IPS DF 19.7 (cell line): ENCODE measurements at places on chromosomes 11 and 22.

DNA sequence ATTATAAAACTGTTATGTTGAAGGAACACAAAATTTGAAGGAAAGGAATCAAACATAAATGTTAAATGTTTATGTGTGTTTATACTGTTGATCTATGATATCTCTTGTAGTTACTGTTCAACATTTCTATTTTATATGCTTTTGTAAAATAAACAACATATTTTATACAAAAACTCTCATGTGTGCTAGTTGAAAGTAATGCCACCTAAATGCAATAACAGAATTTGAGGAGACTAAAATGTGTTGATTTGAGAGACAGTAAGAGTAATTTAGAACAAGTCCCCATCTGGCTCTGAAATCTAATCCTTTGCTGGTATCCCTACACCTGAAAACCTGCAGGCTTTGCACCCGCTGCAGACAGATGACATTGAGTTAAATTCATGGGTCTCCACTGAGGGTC lies 95.7 kb upstream of the TOP3B start:
- DNase-seq: no peak

GRCh38 chr22:24584166-24584790 lies 8.6 kb downstream of the LRRC75B start:
- no peak for DNase-seq

GRCh38 chr22:34430386-34430785 lies 510.1 kb upstream of the LARGE1 start:
- no peak for DNase-seq

DNA sequence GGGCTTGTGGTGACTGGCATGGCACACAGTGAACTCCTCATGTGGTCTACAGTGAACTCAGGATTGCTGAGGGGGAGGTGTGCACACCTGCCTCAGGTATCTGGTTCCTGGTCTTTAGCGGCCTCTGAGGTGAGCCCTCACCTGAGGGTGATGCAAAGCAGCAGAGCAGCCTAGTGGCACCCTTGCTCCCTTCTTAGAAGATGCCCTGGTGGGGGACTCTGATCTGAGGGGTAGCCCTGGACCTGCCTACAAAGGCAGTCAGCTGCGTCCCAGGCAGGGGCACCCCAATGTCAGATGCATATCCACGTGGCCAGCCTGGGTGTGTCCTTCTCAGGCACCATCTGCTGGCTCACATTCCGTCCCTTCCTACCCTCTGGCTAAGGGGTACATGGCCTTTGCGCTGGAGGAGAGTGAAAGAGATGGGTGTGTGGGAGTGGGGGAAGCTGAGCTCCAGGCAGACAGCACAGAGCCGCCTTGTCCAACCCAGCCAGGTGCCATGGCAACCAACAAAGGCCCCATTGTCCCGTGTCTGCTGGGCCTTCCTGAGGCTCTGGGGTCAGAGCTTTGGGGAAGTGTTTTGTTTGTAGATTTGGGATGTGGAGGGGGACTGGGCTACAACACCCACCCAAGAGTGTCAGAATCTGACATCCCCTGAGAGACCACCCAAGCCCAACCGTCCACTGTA lies 5.8 kb downstream of the PLEKHB1 start:
- no peak for DNase-seq

DNA sequence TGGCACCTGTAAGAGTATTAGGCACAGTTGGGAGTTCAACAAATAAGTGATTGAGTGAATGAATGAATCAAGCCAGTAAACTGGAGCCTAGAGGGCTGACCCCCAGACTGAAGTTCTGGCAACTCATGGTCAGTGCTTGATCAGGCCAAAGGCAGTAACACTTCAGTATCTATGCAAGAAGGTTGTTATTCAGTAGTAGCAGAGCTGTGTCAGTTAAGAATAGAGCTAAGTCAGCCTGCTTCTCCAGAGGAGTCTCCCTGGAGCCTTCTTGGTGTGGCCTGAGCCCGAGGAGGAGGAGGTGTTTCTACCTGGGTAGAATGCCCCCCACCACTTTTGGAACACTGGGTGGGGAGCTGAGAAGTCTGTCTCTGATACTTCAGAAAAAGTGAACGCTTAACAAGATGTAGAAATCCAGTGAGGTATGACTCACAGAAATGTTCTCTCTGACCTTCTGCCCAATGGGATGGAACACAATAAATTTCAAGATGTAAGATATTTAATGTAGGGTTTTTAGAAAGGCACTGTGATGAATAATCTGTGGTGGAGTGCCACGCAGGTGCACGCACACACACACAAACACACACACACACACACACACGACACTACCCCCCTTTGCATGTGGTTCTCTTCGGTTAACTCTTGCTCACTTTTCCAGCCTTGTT lies 219.9 kb downstream of the HIPK3 start:
- no peak for DNase-seq

DNA sequence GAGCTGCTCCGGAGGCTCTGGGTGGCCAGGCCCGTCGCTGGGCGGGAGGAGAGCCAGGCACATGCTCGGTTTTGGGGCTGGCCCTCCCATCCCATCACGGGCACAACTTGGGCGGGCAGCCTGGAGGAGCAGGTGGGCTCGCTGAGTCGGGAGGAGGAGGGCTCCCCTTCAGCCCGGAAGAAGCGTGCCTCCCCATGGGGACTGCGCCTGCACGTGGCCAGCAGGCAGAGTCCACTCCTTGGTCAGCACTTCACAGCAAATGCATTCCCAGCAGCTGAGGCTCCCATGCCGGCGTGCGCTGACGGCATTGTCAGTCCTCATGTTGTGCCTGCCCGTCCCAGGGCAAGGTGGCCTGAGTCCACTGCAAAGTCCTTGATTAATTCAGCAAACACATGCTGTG lies 1281.7 kb downstream of the BRD1 start:
- no peak for DNase-seq

DNA sequence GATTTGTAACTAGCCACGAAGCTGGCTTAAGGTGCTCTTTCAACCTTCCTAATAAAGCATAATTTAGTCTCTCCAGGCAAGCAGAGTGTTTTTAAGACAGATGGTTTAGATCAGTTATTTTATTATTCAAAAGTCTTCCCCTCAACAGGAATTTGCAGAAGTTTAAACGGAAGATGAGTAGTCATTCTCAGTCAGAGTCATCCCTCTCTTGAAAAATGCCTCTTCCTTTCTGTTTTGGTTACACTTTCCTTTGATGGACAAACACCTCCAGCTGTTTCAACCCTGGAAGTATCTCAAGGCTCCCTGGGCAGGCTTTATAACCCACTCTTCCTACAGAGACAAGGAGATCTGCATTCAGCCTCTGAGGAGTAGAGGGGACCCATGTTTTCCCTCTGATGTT lies 60.3 kb upstream of the POU2AF2 start:
- DNase-seq: no peak

DNA sequence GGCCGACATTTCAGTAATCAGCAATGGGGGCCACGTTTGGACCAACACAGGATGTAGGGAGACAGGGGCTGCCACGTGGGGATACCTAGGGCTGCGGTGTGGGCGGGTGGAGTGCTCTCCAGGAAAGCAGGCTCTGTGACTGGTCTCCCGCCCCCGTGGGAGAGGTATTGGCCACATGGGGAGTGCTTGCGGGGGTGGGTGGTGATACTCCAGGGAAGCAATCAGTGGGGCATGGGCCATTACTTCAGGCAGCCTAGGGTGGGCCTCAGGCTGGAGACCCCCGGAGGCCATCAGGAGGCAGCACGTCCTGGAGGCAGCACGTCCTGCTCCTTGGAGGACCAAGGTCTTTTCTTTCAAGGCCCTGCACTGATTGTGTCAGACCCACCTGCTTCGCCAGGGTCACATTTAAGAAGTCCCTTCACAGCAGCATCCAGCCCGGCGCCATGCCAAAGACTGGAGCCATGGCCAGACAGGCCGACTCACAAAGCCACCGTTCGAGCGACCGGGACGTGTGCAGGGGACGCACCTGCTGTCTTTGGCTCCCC lies 3.0 kb upstream of the MUC2 start:
- DNase-seq: no peak

GRCh38 chr11:73586791-73587190 lies 11.1 kb downstream of the FAM168A start:
- no peak for DNase-seq

GRCh38 chr11:126481303-126481680 lies 125.8 kb downstream of the ST3GAL4 start:
- no peak for DNase-seq

- no peak for DNase-seq
Observed at GRCh38 chr22:37823134-37823985, at the start of gene GALR3. TSS of gene GALR3 (plus strand) at chr22:37823382. CDS start at chr22:37823407, 25 bp downstream.

DNA sequence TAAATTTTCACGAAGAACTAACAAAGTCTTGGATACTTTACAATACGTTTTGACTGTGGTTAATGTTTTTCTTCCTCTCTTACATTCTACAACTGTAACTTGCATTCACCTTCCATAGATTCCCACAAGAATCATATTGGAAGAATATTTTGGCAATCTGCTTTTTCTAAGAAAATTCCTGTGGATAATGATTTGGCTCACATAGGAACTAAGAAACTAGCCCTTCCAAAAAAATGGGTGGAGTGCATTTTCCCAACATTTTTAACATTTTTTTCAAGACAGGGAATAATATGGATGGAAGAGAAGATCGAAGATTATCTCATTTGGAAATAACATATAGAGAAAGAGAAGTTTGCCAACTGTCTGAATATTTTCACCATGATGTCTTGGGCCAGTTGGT lies 256.9 kb upstream of the POU2AF2 start:
- DNase-seq: no peak

DNA sequence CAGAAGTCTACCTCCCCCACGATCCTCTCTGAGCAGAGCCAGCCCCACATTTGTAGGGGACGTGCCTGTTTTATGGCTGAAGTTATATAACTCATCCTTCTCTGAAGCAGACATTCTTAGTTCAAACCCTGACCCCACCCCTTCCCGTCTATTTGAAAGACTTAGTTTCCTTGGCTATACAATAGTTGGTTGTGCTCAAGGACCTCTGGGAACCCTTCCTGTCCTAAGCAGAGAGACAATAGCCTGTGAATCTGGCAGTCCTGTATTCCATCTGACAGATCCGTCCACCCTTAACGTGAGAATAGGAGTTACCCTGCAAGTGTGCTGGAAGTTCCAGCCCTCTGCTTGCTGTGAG lies 75.2 kb downstream of the MN1 start:
- DNase-seq: no peak

- DNase-seq: no peak
Observed at GRCh38 chr22:31574055-31574670, 77.8 kb downstream of the SFI1 start.

DNA sequence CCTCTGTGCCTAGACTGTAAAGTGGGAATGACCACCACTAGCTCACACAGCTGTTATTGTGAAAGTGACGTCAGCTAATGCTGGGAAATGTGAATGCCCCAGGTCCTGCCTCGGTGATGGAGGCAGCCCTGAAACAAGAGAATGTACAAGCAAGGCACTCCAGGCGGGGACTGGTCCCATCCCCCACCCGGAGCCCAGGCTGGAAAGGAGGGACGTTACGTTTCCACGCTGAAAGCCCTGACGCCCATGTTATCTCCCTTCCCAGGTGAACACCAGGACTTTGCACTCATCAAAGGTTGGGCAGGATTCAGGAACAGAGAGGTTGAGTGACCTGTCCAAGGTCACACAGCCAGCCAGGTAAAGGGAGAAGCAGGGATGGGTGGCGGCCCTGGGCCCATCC lies 784 bp downstream of the SULT4A1 start:
- no peak for DNase-seq

DNA sequence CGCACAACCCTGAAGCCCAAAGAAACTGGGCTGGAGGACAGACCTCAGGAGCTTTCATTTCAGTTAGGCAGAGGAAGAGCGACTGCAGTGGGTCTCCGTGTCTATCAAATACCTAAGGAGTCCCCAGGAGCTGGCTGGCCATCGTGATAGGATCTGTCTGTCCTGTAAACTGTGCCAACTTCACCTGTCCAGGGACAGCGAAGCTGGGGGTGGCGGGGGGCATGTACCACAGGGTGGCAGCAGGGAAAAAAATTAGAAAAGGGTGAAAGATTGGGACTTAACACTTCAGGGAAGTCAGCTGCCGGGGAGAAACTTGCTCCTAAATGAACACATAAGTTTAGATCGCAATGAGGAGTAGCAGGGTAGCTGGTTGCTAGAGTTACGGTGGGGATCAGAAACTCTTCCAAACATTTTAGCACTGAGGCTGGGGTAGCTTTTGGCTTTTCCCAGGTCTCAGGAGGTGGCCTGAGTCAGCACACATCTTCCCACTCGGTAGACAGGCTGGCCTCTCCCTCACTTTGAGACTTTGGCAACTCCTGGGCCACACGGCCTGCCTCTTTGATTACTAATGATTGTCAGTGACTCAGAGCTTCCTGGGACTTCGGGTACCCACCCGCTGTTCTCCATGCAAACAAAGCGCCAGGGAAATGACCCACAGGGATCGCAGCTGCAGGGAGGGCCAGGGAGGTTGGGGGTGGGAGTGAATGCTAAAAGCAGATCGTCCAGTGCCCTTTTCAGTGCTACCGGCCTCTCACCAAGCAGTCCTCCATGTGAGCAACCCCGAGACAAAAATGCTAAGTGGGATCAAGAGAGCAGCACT lies 2.9 kb upstream of the MTFP1 start:
- DNase-seq: no peak

- DNase-seq: no peak
Observed at GRCh38 chr11:129035244-129035643, 92.6 kb upstream of the TP53AIP1 start.

GRCh38 chr22:30193031-30193775 lies 53.4 kb downstream of the LIF start:
- DNase-seq: no peak

DNA sequence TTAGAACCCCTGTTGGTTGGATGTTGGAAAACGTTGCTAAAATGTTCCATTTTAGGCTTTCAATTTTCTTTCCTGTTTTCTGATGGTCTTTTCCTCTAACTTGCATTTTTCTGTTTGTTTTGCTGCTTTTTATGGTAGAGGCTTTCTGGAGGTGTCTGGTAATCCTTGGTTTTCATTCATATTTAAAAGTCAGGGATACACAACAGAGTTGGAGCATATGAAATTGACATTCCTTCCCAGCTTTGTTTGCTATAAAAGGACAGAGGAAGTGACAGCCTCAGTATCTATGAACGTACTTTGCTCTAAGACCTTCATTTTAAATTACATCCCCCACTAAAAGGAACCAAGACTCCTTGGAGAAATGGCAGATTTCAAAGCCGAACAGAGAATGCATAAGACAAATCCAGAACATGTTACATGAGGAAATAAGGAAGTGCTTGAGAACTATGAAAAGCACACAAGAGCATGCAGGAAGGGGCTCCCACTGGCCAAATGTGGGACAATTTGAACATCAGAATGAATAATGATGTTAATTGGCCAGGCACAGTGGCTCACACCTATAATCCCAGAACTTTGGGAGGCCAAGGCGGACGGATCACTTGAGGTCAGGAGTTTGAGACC lies 56.7 kb downstream of the PPP6R3 start:
- no peak for DNase-seq

- no peak for DNase-seq
Observed at GRCh38 chr11:116331381-116331780, 441.4 kb downstream of the BUD13 start.

DNA sequence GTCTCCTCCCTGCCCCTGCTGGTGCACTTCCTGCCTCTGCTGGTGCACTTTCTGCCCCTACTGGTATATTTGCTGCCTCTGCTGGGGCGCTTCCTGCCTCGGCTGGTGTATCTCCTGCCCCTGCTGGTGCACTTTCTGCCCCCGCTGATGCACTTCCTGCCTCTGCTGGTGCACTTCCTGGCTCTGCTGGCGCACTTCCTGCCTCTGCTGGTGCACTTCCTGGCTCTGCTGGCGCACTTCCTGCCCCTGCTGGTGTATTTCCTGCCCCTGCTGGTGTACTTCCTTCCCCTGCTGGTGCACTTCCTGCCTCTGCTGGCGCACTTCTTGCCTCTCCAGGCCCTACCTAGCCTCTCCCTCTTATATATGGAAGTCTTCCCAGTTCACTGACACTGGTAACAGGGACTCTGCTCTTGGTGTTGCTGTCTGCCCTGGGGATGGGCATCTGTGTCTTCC lies 10.1 kb downstream of the MTFP1 start:
- no peak for DNase-seq

GRCh38 chr11:13238879-13239514 lies 38.6 kb upstream of the BMAL1 start:
- DNase-seq: no peak
